ENCODE measurements at places on chromosomes 13 and 19. TPM values are rescaled to one million over a fixed set of nuclear protein-coding genes. Genes with fewer than 3 reads are reported as not detected.
A peak's percentile ranks its signal among the peaks of the same experiment; 100 is the strongest.

DNA sequence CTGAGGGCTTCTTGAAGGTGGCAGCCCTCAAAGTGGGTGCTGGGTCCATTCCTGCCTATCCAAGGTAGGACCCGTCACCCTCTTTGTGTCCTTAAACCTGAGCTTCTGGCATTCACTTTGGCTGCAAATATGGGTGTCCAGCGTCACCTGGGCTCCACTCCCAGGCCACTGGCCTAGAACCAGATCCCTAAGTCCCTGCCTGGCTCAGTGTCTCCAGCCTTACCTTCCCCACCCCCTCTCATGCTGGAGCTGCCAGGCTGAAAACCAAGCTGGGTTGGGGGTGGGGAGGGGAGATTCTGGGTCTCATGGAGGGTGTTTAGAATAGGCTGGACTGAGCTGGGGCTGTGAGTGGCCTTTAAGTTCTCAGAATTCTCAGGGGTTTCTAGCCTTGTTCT is 12.4 kb downstream of the PDE4A start:
- no peak for DNase-seq

The SMIM24 gene
- total RNA-seq, result not detected

DNA sequence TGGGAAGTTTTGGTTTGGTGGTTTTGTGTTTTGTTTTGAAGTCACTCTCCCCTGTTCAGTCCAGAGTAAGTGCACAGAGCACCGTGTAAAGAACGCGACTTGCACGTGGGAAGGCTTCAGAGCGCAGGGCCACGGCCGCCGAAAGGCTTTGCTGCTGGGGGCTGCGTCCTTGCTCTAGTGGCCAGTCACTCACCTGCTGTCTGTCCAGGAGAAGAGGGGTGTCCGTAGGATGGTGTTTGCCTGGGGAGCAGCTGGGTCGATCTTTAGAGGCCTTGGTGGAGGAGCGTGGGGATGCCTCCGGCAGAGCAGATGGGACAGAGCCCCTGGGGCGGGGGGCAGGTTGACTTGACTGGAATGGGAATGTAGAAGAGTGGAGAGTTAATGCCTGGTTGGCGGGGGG is 116.6 kb upstream of the MCF2L start:
- DNase-seq, result no peak

- DNase-seq, result no peak
Observed at GRCh38 chr13:84237143-84237542, 354.9 kb upstream of the SLITRK1 start.

DNA sequence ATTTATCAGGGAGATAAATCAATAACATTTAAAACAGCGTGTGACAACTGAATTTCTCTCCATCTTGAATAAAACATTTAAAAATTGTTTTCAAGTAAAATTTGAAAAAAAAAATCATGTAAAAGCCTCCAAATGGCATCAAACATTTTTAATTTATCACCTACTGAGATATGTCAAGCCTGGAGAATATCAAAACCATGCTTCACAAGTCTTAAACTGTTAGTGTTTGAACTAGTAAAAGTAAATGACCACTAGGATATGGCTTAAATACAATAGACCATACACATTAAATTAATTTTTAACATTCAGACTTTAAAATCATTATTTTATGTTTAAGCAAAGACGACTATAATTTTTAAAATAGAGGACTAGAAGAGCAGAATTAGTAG is 281.9 kb downstream of the DCLK1 start:
- no peak for DNase-seq

DNA sequence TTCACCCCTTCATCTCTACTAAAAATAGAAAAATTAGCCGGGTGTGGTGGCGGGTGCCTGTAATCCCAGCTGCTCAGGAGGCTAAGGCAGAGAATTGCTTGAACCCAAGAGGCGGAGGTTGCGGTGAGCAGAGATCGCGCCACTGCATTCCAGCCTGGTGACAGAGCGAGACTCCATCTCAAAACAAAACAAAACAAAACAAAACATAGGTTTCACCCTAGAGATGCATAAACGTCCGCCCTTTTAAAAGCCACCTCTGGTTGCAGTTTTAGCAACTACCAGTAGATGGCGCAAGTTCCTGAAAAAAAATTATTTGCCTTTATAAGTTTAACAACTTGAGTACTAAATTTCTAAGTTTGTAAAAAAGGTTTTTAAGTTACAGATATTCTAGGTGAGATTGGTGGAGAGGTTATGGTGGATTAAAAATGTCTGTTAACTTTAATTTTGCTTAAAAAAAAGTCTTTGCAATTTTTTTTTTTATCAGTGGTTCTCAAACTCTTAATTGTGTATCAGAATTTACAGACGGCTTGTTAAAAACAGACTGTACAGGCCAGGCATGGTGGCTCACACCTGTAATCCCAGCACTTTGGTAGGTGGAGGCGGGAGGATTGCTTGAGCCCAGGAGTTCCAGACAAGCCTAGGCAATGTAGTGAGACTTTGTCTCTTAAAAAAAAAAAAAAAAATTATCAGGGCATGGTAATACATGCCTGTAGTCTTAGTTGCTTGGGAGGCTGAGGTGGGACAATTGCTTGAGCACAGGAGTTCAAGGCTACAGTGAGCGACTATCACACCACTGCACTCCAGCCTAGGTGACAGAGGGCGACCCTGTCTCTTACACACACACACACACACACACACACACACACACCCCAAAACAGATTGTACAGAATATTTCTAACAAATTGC is 42.1 kb downstream of the NAA16 start:
- peak; percentile 20 for DNase-seq
